ENCODE measurements at places on chromosomes 3 and 15.

DNA sequence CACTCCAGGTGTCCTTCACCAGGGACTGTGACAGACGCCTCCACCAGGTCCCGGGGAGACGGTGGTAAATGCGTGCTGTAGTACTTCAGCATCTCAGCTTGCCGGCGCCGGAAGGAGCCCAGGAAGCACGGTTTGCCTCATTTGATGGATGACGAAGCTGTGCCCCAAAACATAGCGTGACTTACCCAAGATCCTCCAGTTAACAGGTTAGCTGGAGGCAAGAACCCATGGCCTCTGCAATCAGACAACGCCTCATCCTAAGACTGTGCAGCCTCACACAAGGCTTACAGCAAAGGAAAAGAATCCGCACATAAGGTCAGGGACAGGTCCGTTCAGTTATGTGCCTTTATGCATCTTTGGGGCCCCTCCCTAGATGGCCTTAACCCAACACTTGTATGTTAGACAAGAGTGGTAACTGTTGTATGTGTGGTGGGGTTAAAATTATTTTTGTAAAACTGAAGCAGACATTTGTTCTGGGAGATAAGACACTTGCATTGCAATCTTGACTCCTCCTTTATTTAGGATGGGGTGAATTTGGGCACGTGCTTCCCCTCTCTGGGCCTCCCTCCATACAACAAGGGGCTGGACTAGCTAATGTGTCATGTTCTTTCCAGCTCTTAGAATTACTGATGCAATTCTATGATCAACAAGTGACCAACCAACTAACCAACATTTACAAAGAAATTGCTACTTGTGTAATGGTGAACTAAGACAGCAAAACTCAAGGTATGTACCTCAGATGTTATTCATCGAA lies 39.4 kb downstream of the VGLL4 start:
- no peak for DNase-seq

DNA sequence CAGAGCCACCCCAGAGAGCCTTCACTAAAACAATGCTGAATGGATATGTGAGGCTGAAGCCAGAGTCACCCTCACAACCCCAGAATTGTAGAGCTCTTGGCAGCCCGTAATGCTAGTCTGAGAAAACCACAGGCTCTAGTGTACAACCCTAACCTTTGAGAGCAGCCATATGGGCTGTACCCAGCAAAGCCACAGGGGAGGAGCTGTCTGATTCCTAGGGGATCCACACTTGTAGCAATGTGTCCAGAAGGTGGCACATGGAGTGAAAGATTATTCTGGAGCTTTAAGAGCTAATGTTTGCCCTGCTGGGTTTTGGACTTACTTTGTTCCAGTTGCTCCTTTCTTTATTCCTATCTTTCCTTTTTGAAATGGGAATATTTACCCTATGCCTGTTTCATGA lies 626.8 kb downstream of the GRM7 start:
- DNase-seq, result no peak

DNA sequence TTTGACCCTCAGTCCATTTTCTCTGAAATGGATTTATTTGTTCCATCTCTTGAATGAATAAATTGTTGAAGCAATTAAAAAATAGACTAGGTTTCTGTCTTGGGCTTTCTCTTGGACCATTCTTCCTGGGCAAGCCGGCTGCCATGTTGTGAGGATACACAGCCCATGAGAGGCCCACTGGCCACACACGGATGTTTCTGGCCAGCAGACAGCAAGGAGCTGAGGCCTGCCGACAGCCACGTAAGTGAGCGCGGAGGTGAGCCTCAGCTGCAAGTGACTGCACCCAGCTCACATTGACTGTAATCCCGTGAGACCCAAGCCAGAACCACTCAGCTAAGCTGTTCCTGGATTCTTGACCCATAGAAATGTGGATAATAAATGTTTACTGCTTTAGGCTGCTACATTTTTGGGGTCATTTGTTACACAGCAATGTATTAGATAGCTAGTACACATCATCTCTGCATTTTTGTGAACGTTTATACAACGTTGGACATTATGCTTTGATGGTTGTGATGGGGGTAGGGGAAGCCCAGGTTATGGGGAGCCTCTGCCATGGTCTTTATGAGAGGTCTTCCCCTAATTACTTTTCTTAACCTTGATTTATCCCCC lies 22.8 kb downstream of the IDH3A start:
- DNase-seq, result no peak

- no peak for DNase-seq
Observed at GRCh38 chr15:39461536-39462130, 119.2 kb upstream of the THBS1 start.

- DNase-seq, result no peak
Observed at GRCh38 chr3:46997453-46998091, 18.1 kb downstream of the NBEAL2 start.

GRCh38 chr3:22922317-22922716 lies 280.8 kb upstream of the UBE2E2 start:
- no peak for DNase-seq

- no peak for DNase-seq
Observed at GRCh38 chr15:25183581-25184251, 228.9 kb downstream of the SNRPN start.

GRCh38 chr3:10581251-10581650 lies 75.9 kb upstream of the ATP2B2 start:
- DNase-seq, result no peak

- no peak for DNase-seq
Observed at GRCh38 chr15:90744759-90745402, 27.7 kb downstream of the BLM start.

DNA sequence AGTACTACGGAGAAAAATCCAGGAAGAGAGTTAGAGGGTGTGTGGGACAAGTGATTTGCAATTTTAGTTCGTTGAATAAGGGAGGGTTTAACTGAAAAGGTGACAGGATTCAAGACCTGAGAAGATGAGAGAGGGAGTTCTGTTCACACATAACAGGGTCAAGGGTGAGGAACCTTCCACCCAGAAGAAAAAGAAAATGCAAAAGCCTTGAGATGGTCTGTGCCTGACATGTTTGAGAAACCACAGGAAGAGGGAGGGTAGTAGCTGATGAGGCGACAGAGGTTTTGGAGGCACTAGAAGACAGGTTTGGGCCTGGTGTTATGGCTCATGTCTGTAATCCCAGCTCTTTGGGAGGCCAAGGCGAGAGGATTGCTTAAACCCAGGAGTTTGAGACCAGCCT lies 591 bp upstream of the SLC25A20 start:
- peak; percentile 1 for DNase-seq

DNA sequence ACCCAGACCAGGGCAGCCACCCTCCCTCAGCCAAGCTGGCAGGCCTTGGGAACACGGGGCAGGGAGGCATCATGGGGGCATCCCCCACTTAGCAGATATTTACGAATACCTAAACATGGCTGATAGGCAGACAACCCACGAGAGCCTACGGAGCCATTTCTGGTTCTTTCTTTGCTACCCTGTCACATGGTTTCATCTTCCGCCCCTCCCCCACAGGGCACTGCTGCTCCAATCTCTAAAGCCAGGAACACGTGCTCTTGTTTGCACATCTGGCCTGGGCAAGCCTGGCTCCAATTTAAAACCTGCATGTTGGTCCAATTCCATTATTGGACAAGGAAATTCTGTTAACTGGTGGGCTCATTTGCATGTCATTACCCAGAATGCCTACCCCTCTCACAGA lies 447.4 kb upstream of the NR2F2 start:
- DNase-seq, result no peak

GRCh38 chr3:57004229-57004628 lies 56.2 kb upstream of the SPATA12 start:
- no peak for DNase-seq

DNA sequence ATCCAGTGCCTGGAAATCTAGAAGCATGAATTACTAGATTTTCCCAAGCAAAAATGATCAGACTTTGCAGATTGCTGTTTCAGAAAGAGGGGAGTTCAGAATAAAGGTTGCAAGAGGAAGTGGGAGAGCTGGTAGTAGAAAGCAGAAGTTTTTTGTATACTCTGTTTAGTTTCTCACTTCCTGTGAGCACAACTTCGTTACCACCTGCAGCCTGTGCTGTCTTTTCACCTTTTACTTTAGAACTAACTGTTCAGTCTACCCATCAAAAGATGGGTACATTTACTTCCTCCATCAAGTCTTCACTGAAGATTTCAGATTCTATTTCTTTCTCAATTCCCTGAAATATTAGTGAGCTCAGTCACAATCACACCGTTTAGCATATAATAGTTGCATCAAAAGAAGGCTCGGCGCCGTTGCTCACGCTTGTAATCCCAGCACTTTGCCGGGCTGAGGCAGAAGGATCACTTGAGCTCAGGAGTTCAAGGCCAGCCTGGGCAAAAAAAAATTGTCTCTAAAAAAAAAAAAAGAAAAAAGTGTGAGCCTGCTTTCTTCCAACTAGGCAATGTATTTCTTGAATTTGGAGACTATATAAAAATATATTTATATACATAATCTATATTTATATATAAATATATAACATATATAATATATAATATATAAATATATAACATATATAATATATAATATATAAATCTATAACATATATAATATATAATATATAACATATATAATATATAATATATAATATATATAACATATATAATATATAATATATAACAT lies 1.8 kb upstream of the CEP97 start:
- no peak for DNase-seq

DNA sequence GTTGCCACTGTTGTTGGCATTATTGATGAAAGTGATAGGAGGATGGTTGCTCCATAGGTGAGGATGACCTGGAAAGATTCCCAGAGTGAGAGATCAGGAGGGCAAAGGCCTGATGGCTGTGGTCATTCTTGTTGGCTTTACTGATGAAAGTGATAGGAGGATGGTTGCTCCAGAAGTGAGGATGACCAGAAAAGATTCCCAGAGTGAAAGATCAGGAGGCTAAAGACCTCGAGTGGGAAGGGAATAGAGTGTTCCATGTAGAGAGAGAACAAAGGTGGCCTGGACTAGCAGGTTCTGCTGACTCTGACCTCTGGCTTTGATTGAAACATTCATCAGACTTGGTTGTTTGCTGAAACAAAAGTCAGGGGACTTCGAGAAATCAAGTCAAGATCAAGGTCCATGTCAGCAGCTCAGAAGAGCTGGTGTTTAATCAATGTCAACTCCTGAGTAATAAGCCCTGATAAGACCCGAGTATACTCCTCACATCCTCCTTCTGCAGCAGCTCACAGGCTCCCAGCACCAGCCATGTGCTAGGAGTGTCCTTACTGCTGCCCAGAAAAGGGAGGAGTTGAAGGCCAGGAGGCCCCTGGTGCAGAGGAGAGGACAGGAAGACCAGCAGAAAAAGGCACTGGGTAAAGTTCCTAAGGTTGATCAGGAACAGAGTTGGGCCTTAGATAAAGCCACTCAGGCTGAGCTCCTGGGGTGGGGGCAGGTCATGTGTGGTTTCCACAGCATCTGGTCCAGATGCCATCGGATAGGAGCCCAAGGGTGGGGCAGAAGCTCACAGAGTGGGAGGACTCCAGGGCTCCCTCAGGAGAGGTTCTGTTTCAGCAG lies 19.9 kb downstream of the CYP8B1 start:
- no peak for DNase-seq

GRCh38 chr15:98164986-98165385 lies 204.5 kb downstream of the ARRDC4 start:
- no peak for DNase-seq

GRCh38 chr3:177068967-177069366 lies 128.3 kb downstream of the TBL1XR1 start:
- no peak for DNase-seq

All from stimulated activated CD8-positive, alpha-beta memory T cell treated with anti-CD3 and anti-CD28 coated beads, Interleukin-4, amount 100 ng/mL, for 24 hours (primary cell).